ENCODE measurements at places on chromosomes 11 and 22.

DNA sequence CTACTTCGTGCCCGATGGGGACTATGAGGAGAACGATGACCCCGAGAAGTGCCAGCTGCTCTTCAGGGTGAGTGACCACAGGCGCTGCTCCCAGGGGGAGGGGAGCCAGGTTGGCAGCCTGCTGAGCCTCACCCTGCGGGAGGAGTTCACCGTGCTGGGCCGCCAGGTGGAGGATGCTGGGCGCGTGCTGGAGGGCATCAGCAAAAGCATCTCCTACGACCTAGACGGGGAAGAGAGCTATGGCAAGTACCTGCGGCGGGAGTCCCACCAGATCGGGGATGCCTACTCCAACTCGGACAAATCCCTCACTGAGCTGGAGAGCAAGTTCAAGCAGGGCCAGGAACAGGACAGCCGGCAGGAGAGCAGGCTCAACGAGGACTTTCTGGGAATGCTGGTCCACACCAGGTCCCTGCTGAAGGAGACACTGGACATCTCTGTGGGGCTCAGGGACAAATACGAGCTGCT is 751 bp downstream of the FIBIN start:
- no peak for DNase-seq

- no peak for DNase-seq
Observed at GRCh38 chr11:45062974-45063635, 83.3 kb upstream of the PRDM11 start.

- DNase-seq: no peak
Observed at GRCh38 chr11:73921180-73921579, 29.6 kb upstream of the DNAJB13 start.

DNA sequence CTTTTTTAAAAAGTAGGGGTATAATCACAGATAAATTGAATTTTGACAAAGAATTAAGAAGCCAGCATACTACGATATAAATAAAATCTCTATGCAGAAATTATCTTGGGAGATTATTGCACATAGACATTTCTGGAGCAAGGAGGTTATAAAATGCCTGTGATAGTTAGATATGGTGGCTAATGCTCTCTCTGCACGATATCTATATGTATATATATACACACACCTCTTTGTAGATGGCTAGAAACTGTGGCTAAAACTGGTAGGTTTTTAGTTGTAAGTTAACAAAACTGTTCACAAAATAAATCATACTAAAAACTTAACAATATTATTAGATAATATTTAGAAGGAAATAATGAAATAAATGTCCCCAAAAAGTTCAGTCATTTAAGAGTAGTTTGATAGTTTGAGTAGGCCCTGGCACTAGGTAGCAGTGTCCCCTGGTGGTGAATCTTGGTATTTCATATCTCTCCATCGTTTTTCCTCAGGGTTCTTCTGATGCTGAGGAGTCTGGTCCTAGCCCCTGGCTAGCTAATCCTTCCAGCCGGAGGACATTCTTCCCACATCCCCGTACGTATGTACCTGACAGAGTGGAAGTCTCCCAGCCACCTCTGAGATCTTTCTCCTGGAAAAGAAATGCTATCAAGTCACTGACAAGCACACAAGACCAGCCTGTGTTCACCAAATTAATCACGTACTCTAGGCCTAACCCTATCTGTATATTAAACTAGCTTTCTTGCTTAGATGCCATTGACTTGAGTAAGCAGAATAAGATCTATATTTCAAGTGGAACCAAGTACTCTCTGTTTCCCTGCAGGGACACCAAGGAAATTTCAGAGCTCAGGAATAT is 32.2 kb downstream of the ART5 start:
- DNase-seq: peak; percentile 56

DNA sequence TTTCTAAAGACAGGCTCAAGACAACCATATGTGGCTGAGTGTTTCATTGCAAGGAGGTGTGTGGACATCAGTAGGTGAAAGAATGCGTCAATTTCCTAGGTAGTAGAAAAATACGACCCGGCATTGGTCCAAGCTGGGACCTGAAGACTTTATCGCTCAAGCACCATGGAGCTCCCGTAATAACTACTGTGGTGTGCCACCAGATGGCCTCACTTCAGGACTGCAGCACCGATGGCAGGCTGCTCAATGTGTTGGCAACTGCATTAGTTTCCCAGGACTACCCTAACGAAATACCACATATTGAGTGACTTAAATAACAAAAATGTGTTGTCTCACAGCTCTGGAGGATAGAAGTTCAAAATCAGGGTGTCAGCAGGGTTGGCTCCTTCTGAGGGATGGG is 72.4 kb upstream of the FAT3 start:
- DNase-seq: no peak
